ENCODE measurements at places on chromosomes 5 and 9. TPM values are rescaled to one million over a fixed set of nuclear protein-coding genes. Genes with fewer than 3 reads are reported as not detected.

- no peaks in the 10 kb centered on the region for H3K27me3 ChIP-seq
- H3K27ac ChIP-seq: no peak overlapping the region
- H3K36me3 ChIP-seq: no peaks in the 10 kb centered on the region
- peaks cover 12% of the 10 kb centered on the region for H3K4me1 ChIP-seq
Observed at GRCh38 chr9:95315108-95315746, 2.3 kb downstream of the FANCC start.

- no peaks in the 10 kb centered on the region for H3K27me3 ChIP-seq
- no peaks in the 10 kb centered on the region for H3K36me3 ChIP-seq
- no peak overlapping the region for H3K27ac ChIP-seq
- no peaks in the 10 kb centered on the region for H3K4me1 ChIP-seq
- DNase-seq: no peak
Observed at GRCh38 chr9:134922066-134922931, 4.6 kb upstream of the FCN1 start.

GRCh38 chr9:25964239-25964638, 286.0 kb upstream of the TUSC1 start:
- no peaks in the 10 kb centered on the region for H3K4me1 ChIP-seq
- no peaks in the 10 kb centered on the region for H3K36me3 ChIP-seq
- H3K27me3 ChIP-seq: no peaks in the 10 kb centered on the region
- H3K4me3 ChIP-seq: no peak overlapping the region

Gene TRIM7
- 1.0 TPM for total RNA-seq

Data from Caco-2 (cell line).